ENCODE measurements at places on chromosomes 6 and 20.

DNA sequence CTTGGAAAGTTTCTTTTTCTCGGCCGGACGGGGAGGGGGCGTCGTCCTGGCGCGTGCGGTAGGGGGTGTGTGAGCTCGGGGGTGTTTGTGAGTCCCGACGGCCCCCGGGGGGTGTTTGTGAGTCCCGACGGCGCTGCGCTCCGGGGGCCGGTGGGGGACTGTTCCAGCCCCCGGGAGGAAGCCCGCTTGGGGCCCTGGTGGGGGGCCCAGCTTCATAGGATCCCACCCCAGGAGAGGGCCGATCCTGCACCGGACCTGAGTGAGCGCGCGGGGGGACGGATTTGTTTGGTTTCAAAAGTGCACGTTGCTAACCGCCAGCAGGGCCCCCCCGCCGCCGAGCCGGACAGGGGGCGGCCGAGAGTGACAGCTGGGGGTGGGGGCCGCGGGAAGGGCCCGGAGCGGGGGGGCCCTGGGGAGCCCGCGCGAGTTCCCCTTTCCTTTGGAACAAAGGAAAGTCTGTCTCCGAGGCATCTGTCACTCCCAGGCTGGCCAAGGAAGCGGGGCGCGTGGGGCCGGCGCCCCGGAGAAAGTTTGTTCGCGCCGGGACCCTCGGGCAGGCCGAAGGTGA is 485 bp downstream of the TGIF2 start:
- no peak for DNase-seq

GRCh38 chr20:7348253-7348652 is 580.8 kb downstream of the BMP2 start:
- DNase-seq = peak; percentile 12

- DNase-seq = peak; percentile 64
Measured at GRCh38 chr20:23782366-23782983, 31.7 kb upstream of the CST1 start.

DNA sequence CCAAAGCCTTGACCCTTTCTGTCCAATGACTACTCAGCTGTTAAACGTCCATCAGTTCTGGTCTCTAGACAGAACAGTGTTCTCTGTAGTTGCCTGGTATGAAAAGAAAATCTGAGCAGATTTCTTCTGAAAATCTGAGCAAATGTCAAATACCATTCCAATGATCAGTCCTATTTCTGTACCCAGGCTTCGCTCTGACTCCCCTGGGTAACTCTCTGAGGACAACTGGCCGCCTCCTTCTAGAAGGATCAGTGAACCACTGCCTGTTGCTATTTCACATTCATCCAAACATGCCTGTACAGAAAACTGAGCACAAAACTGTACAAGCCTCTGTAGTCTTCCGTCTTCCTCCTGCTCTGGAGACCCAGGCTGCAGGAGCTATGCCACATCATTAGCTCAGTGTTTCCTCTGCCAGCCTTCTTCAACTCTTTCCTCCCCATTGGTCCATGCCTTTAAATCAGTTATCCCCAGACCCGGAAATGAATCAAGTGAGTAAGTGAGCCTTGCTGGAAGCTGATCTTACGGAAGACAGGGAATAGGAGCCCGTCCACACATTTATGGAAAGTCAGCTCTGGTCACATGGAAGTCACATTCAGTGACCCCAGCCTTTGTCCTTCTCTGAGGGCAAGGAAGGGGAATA is 63.3 kb downstream of the DAAM2 start:
- DNase-seq = peak; percentile 44

- DNase-seq = peak; percentile 94
Measured at GRCh38 chr6:81752921-81753710, 635 bp upstream of the TENT5A start.

DNA sequence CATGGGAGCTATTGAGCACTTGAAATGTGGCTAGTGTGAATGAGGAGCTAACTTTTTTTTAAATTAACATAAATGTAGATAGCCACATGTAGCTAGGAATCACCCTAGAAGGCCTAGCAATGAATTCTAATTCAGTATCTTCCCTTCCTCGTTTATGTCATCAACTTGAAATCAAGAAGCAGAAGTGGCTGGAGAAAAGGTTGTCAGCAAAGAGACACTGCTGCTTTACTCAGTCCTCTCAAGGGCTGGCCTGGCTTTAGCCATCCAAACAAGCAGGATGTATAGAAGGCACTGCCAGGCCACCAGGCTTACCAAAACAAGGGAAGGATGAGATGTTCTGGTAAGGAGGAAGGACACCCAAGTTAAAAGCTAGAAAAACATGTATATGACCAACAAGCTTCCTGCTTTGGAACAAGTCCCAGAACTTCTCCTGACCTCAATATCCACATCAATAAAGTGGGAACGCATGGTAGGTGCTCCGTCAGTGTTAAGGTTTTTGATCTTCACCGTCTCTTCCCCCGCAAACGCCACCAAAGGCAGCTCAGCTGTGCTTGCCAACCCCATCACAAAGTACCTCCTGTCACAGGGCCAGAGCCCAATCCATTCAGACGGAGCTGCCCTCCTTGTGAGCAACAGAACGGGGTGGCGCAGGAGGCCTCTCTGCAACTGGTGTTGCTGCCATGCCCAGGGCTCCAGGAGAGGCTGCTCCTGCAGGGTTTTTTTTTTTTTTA is 235.8 kb upstream of the RIN2 start:
- no peak for DNase-seq

DNA sequence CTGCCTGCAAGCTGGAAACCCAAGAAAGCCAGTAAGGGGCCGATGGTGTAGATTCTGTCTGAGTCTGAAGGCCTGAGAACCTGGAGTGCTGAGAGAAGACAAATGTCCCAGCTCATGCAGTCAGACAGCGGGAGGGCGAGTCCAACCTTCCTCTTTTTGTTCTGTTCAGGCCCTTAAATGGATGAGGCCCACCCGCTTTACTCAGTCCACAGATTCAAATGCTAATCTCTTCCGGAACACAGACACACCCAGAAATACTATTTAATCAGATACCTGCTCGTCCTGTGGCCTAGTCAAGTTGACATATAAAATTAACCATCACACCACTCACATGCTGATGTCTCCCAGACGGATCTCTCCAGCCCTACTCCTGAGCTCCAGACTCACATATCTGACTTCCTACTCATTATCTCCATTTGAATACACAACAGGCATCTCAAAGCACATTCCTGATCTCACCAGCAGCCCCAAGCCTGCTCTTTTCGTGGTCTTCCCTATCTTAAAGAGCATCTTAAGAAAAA is 26.7 kb upstream of the SRC start:
- peak; percentile 60 for DNase-seq

DNA sequence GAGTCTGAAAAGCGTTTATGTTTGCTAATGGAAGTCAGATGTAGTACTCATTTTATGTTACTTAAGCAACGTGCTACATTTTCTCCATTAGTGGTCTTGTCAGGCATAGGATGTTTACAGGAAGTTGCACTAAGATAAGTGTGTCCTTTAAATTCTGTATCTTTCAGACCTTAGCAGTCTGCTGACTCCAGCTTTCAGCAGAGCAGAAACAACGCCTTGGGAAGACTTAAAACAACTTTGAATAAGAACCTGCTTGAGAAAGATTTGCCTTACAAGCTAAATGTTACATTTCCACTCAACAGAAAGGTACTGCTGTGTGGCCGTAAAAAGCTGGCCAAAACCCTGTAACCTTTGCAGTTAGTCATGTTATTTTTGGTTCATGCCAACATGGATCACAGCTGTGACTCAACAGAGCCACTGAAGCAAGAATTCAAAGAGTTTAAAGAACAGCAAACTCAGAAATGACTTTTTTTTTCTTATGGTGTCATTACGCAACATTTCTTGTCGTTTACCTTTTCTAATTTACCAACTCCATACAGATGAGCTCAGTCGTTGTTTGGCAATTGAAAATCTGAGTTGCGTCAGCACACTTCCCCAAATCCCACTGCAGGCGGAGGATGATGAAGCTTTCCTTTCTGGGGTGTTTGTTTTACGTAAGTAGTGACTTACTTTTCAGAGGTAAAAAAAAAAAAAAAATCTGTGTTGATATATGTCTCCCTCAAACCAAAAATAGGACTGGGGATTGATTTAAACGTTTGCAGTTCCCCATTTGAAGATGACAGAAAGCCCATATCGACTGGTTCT is 27.9 kb upstream of the BMP6 start:
- peak; percentile 91 for DNase-seq

DNA sequence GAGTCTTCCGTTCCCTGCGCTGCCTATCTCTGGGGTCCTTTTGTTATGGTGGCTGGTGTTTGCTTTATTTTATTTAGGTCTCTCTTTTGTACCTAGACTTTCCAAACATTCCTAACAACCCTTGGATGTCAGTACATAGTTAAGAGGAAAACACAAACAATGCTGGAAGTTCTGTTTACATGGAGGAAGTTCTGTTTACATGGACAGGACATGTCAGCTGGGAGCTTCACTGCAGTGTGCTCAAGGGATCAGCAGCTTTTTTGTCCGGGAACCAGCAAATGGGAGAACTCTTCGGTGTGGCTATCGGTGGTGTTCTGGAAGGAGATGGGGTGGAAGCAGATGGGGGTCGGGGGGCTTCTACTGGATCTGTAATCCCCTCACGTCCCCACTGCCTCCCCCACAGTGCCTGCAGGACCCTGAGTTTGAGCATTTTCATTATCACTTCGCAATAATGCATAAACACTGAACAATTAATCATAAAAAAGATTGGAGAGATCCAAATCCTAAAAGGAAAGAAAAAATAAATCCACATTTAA is 2.7 kb downstream of the SERPINB6 start:
- DNase-seq = no peak

DNA sequence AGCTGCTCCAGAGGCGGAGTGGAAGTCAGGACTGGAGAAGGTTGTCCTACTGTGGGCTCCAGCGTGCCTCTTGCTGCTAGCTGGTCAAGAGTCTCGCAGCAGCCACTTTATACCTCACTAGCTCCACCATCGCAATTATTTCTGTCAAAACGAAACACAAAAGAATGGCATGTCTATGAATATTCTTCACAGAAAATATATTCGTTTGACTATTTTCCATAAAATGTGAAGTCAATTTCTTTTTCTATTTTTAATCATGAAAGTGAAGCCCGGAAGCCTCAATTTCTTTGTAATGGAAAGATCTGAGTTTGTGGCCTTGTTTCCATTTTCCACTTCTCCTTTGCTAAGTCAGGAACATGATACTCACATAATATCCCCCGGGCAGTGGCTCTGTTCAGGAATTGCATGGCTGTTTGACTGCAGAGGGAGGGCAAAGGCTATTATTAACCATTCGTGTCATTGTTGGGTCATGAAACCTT is 51.7 kb downstream of the DTD1 start:
- no peak for DNase-seq

DNA sequence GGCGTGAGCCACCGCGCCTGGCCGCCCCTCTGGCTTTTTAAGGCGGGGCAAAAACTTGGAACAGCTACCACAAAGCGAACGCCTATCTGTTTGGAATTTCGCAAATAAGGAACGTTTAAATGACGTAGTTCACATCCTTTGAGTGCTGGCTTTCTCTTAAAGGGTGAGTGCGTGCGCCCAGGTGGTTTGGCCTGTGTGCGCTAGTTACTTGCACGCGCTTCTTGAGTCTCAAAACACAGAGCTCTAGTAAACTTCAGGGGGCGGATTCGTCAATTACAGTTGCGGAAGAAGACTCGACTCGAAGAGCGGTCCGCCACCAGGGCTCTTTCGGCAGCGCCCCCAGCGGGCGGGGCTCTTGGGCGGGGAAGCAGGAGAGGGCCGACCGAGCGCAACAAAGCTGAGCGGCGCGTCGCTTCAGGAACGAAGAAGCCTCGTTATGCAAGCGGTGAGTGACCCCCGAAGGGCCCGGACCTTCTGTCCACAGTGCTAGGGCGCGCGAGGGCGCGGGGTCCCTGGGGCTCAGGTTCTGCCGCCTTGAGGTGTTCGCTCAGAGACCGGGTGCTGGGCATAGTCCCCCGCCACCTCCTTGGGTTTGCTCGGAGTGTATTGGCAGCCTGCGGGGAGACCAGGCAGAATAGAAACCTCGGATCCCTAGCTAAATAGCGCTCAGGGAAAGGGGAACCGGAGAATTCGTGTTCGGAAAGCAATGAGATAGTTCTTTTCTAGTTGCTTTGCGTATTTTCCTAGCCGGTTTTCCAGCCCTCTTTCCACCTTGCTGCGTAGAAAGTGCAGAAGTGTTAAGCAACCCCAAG is at the start of gene SYCP2L:
Gene SYCP2L (plus strand): TSS at position 362 of the 812 bp plus-strand sequence. CDS start 75 bp downstream, at position 437.
- peak; percentile 47 for DNase-seq

- no peak for DNase-seq
Measured at GRCh38 chr6:154537511-154538325, 27.2 kb upstream of the CNKSR3 start.

DNA sequence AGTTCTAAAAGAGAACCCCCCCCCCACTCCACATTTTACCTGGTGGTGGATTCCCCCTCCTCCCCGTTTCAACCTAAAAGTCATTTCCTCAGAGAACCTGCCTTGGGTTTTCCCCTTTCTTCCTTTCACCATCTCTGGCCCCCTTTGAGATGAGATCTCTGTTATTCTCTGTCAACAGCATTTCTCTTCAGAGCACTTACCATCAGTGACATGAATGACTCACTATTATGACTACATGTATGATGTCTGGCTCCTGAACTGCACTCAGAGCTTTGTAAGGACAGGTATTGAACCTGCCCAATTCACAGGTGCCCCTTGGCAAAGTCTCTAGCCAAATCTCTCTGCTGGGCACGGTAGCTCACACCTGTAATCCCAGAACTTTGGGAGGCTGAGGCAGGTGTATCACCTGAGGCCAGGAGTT is 61.4 kb upstream of the JARID2 start:
- peak; percentile 2 for DNase-seq

DNA sequence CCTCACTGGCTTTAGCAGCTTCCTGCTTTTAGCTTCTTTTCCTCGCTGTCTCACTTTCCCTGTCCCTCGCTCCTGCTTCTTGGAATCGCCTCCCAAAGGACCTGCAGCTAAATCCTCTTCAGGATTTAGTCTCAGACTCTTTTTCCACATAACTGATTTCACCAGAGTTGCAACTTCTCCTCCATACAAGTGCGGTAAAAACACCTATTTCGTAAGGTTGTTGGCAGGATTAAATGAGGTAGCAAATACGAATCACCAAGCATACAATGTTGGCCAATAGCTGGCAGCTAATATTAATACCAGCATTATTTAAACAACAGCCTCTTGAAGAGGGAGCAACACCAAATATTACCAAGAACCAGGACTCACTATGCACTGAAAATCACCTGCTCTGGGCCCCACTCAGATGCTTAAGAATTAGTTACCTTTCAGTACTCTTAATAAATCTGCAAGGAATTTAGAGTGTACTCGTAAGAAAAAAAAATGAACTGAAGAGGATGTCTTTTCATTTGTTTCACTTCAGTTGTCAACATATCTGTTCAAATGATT is 123.0 kb downstream of the DTNBP1 start:
- DNase-seq = no peak

GRCh38 chr6:75657327-75657726 is 55.6 kb downstream of the SENP6 start:
- no peak for DNase-seq

- DNase-seq = no peak
Measured at GRCh38 chr6:106079961-106080762, 6.0 kb upstream of the PRDM1 start.

GRCh38 chr20:57164872-57165271 is 101.6 kb downstream of the BMP7 start:
- no peak for DNase-seq

GRCh38 chr6:165915022-165915770 is 252.2 kb upstream of the PDE10A start:
- DNase-seq = no peak

- no peak for DNase-seq
Measured at GRCh38 chr6:130314271-130314670, 51.5 kb upstream of the TMEM200A start.

Data from choroid plexus epithelial cell (primary cell).